ENCODE measurements at places on chromosomes 16 and 17. TPM values are rescaled to one million over a fixed set of nuclear protein-coding genes. Genes with fewer than 3 reads are reported as not detected.

ABCA5 gene
- total RNA-seq: not detected

KRT27 gene
- total RNA-seq: not detected

HOXB9 gene
- total RNA-seq: 16.3 TPM

C17orf50 gene
- total RNA-seq: not detected

TIMP2 gene
- total RNA-seq: 213 TPM

KRT31 gene
- not detected for total RNA-seq

ACSM3 gene
- 0.81 TPM for total RNA-seq

DNA sequence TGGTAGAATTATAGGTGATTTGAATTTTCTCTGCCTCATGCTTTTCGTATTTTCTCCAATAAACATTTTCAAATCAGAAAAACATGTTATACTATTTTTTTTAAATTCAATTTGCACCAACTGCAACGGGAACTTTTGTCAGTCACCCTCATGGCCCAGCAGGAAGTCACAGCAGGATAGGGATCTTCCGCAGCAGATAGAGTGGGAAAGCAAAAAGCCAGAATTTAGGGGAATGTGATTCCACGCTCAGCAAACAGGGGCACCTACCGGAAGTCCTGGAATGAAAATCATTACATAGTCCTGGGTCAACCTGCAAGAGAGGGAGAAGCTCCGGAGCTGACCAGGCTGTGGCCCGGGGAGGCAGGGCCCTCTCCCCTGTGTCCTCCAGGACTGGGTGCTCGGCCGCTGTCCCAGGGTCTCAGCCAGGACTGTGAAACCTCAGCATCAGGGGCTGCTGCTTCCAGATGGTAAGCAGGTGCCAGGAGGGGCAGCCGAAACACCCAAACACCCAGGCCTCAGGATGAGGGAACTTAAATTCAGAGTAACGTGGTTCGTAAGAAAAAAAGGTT is 3.9 kb downstream of the SLC47A2 start:
- no peak for DNase-seq

GRCh38 chr17:63434951-63435571 is 11.0 kb downstream of the CYB561 start:
- peak; percentile 96 for DNase-seq

DNA sequence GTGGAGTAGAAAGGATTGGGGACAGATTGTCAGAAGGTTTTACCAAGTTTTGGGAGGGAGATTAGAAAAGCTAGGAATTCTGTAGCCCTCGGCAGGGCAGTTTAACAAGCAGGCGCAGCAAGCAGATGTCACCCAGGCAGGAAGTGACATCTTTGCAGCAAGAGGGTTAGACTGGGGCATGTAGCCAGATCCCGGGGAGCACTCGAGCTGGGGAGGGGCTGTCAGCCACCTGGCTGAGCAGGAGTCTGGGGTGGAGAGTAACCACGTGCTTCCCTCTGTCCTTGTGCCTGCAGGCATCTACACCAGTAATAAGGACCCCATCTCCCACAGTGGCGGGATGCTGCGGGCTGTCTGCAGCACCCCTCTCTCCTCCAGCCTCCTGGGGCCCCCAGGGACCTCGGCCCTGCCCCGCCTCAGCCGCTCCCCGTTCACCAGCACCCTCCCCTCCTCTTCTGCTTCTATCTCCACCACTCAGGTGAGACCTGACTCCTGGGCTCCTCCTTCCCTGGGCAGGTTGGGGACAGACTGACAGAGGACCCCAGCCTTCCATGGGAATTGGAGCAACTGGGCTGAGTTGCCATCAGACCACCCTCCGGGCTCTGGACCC is 12.2 kb downstream of the MLLT6 start:
- DNase-seq: no peak

DNA sequence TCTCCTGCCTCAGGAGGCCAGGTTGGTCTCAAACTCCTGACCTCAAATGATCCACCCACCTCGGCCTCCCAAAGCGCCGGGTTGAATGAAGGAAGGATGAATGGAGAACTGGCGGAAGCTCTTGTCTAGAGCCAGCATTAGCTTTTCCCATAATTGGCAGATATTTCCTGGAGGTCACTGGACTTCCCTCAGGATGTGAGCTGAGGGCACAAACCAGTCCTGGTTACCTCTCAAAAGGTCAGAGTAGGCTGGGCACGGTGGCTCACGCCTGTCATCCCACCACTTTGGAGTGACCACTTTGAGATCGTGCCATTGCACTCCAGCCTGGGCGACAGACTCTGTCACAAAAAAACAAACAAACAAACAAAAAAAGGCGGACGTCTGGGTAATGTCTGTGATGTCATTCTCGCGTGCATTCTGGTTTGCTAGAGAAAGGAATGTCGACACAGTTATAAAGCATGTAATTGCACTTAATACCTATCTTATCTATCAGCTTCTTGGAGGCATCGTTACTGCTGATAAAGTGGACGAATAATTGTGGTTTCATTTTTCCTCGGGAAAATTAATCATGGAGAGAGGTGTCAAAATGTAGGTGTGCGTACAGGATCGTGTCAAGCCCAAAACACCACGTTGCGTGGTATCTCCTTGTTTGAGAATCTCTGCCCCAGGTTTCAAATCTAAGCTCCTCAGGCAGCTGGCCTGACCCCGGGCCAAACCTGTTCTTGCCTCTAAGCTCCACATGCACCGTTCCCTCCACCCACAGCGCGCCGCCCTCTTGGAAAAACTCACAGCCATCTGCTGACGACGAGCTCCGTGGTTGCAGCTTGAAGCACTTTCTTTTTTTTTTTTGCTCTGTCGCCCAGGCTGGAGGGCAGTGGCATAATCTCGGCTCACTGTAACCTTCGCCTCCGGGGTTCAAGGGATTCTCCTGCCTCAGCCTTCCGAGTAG is 6.4 kb upstream of the CRK start:
- DNase-seq: no peak

GRCh38 chr17:79797492-79798298 is 818 bp upstream of the CBX8 start:
- no peak for DNase-seq

GRCh38 chr16:84378567-84378966 is 10.2 kb downstream of the ATP2C2 start:
- DNase-seq: no peak

- peak; percentile 87 for DNase-seq
These were observed 46.6 kb downstream of the PECAM1 start for GRCh38 chr17:64343833-64344637.

DNA sequence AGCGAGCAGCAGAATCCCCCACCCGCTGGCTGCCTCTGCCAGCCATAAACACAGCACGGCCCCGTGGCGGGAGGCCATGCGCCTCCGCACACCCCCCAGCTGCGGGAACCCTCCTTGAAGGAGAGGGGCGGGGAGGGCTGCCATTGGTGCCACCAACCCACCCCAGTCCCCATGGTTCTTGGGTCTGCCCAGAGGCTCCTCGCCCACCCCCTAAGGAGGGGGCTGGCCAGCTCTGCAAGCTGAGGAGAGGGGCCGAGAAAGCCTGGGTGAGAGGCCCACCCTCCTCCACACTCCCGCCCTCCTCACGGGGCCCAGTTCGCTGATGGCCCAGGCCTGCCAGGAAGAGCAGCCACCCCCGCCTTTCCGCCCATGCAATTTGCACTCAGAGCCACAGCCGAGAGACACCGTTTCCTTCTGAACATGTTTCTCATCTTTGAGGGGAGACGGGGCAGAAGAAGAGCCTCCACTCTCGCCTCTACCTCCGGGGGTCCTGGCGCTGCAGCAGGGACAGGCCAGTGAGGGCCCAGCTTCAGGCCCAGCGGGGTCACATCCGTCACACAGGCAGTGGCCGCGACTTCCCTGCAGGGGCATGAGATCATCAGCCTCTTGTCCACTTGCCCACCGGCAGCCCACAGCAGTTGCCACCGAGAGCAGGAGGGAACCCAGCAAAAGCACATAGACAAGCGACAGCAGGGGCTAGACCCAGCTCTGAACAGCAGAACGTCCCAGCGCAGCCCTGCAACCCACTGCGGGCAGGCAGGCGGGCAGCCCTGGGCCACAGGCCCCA is 23.0 kb downstream of the KATNB1 start:
- no peak for DNase-seq

GRCh38 chr17:17153071-17153470 is 53.1 kb downstream of the PLD6 start:
- no peak for DNase-seq

DNA sequence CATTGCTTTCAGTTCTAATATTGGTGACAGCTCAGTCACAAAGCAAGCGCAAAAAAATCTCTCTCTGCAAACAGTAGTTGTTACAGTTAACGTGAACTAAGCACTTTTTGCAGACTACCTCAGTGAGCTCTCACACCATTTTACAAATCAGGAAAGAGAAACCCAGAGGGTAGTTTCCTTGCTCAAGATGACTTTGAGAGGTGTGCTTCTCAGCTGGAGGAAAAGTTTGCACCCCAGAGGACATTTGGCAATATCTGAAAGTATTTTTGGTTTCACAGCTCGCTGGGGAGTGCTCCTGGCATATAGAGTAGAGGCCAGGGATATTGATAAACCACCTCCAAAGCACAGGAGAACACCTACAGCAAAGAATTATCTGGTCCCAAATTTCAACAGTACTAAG is 741.1 kb upstream of the EEF2KMT start:
- no peak for DNase-seq

DNA sequence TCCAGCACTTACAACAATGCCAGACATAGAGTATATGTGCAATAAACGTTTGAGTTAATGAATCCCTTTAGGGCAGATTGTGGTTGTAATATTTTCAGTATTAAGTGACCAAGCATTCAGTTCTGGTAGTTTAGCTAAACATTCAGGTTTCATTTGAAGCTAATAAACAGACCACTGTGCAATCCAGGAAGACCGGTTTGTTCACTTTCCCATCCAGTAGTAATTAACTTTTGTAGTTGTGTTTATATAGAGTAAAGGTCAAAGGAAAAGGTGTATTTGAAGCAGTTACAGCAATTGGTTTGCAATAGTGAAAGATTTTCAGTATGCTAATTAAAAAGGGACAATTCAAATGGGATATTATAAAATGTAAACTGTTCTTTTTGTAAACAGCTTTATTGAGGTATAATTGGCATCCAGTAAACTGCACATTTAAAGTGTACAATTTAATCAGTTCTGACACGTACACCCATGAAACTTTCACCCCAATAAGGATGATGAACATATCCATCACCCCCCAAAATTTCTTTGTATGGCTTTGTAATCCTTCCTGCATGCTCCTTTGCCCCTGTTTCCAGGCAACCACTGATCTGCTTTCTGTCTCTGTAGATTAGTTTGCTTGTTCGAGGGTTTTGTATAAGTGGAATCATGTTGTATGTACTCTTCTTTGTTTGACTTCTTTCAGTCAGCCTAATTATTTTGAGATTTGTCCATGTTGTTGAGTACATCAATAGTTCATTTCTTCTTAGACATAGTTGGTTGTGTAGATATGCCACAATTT is 26.3 kb downstream of the MRTFB start:
- DNase-seq: peak; percentile 78

DNA sequence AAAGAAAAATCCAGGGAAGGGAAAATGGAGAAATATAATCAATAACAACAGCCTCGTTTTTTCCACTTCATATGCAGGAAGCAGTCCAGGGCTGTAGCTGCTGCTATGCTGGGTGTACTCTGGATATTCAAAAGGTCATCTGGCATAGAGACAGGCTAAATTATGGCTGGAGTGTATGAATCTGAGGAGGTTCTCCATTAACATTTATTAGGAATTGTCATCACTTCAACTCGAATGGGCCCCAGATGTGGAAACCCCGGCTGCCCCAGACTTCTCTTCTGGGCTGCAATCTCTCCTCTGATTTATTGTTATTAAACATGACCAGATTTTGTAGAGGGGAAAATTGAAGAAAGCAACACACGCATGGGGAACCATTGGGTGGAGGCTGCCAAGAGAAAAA is 33.5 kb upstream of the SKAP1 start:
- DNase-seq: no peak

GRCh38 chr16:4664538-4665418 is 28.6 kb upstream of the NUDT16L1 start:
- DNase-seq: no peak

DNA sequence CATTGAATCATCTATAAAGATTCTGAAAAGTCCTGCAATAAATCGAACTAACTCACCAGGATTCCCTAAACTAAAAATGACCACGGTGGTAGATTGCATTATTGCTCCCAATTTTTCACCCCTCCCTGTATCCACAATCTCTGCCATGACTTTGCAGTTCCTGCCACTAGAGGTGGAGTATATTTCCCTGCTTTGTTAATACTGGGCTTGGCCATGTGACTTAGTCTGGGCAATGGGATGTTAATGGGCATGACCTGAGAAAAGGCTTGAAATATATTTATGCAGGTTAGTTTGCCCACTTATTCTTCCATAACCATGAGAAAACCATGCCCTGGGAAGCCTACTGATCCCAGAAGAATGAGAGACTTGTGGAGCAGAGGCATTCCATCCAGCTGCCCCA is 59.1 kb downstream of the NOG start:
- DNase-seq: no peak

DNA sequence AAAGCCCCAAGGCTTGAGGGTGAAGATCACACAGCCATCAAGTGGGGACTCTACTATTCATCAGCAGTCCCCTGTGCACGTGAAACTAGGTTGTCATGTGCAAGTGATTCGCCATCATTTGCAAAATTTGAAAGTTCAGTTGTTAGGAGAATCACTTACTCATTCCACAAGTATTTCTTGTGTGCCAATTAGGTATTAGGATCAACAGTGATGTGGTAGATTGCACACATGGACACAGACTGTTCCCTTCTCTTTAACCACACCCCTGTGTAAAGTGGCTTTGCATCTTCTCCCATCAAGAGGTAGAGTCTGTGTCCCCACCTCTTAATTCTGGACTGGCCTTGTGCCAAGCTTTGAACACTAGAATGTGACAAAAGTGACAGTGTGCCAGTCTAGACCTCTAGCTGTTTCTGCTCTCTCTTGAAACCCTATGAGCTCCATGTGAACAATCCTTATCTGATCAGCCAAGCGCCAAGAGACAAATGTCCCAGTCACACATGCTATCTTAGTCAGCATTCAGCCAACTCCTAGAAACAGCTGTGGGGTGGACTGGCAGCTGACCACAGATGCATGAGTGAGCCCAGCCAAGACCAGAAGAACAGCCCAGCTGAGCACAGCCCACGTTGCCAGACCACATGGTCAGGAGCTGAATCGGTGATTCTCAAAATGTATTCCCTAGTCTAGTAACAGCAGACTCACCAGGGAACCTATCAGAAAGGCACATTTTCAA is 31.5 kb upstream of the SHISA9 start:
- DNase-seq: peak; percentile 40

GRCh38 chr17:43877451-43878155 is 29.7 kb downstream of the MPP2 start:
- DNase-seq: no peak

DNA sequence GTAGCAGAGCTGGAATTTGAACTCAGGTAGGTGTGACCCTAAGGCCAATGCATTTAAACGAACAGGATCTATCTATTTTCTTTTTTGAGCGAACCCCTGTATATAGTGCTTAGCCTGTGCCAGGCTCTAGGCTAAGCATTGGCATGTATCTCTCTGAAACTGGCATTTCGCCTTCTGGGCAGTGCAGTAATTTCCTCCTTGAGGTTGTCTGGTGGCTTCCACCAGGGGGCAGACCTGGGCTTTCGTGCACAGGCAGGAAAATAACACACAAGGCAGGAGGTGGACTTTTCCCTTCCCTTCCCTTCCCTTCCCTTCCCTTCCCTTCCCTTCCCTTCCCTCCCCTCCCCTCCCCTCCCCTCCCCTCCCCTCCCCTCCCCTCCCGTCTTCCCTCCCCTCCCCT is 34.4 kb upstream of the PRKCB start:
- peak; percentile 62 for DNase-seq

All from M059J (cell line).